ENCODE measurements at places on chromosomes 3 and 15. TPM values are rescaled to one million over a fixed set of nuclear protein-coding genes. Genes with fewer than 3 reads are reported as not detected.

DNA sequence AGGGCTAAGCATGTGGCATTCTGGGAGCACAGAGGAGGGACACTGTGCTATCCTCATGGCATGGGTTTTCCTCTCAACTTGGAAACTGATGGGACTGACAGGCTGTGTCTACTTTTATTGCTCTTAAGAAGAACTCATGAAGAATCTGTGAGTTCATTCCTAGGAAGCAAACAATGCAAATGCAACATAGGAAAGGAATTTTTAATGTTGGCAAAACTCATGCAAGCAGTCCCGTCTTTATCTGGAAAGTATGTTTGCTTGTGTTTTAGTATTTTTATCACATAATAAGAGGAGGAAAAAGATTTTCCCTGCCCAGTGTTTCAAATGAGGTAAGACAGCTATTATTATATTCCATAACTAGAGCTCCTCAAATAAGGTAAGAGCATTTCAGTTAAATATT is 89.7 kb downstream of the TRIM42 start:
- no peak overlapping the region for H3K27ac ChIP-seq
- no peaks in the 10 kb centered on the region for H3K4me1 ChIP-seq
- no peak overlapping the region for H3K4me3 ChIP-seq
- no peaks in the 10 kb centered on the region for H3K27me3 ChIP-seq
- H3K36me3 ChIP-seq: no peaks in the 10 kb centered on the region
- DNase-seq: no peak

Gene ZNF860
- 4.0 TPM for total RNA-seq

DNA sequence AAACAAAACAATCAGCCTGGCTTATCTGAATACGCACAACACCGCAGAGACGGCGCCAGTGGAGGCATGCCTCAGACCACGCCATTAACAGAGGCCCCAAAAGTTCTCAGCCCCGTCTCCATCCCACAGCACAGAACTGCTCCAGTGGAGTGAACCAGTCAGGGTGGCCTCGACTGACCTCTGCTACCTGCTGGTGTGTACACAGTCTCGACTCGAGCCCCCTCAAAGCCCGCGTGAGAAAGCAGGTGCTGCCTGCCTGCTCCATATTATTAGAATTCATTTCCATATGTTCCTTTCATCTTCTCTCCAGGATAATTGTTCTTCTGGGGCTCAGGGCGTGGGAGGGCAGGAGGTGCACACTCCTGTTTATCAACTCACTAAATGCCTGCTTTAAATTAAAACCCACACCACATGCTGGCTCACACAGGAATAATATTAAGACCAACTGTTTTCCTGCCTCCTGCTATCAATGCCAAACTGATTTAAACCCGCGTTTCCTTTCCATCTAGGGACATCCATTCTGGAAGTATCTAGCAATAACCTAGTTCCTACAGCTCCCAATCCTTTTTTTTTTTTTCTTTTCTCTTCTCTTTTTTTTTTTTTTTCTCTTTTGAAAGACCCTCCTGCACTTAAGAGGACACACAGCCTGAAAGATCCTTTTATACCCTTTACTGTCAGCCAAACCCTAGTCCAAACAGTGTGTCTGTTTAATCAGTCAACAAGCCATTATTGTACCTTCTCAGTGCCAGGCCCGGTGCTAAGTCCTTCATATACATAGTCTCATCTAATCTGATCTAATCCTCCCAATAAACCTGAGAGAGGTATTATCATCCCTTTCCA is 101.2 kb downstream of the TLE3 start:
- no peak overlapping the region for H3K27ac ChIP-seq
- no peak overlapping the region for H3K4me3 ChIP-seq
- no peak for DNase-seq
- H3K36me3 ChIP-seq: no peaks in the 10 kb centered on the region
- H3K27me3 ChIP-seq: no peaks in the 10 kb centered on the region
- H3K4me1 ChIP-seq: no peaks in the 10 kb centered on the region

Gene MCTP2
- 13.8 TPM for total RNA-seq

DNA sequence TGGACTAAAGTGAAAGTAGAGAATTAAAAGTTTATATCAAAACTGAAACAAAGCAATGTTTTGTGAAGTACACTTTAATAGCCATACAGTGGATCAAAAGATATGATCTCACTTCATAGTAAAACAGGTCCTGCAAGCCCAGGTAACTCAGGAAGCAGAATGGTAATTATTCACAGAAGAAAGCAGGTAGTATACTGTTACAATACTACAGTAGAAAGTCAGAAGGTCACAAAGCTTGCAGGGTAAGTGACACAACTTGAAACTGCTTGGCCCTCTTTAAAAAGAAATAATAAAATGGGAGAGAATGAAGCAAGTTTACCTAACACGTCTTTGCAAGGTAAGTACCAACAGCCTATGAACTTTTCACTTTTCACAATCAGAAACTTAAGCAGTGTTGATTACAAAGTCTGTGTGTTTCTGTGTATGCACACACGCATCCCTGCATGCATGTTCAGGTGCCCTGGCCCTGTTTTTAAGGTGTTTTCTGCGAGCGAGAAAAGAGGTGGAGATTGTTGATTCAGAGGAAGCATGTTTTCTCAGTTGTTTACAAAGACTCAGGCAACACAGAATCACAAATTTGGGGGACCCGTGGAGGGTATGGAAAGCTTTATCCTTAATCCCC is at the start of gene NAALADL2:
Gene NAALADL2 (plus strand): TSS at position 221 of the 622 bp plus-strand sequence.
- no peak for DNase-seq
- H3K4me3 ChIP-seq: no peak within 1 kb of the TSS
- no peaks in the 10 kb centered on the region for H3K27me3 ChIP-seq
- no peak within 1 kb of the TSS for H3K27ac ChIP-seq
- H3K4me1 ChIP-seq: no peaks in the 10 kb centered on the region
- no peaks in the 10 kb centered on the region for H3K36me3 ChIP-seq

Gene GOLGA8T
- total RNA-seq: 4.1 TPM

Gene GRK7
- total RNA-seq: 0.31 TPM
